Muscle of leg (tissue), 16 donors: ENCODE measurements at places on chromosomes 16 and 17. TPM values are rescaled to one million over a fixed set of nuclear protein-coding genes. Genes with fewer than 3 reads are reported as not detected.

The DECR2 gene
- polyA plus RNA-seq, result 15.1 TPM

DNA sequence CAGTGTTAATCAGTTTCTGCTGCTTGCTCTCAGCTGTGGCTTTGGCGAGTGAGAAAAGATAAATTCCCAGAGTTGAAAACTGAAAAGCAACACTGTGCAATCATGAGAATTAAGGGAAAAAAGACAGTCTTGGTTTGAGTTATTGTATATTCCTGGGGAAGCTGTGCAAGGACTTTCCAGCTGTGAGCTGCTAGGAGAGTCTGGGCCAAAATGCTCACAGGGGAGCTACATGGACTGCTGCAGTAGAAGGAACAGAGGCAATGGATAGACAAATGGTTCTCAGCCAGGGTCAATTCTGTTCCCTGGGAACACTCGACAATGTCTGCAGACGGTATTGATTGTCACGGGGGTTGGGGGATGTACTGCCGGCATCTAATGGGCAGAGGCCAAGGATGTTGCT, 102.0 kb upstream of the ADAMTS18 start:
- peak; percentile 95 for DNase-seq

GRCh38 chr16:21565507-21565860, 33.9 kb upstream of the METTL9 start:
- DNase-seq, result no peak

- no peak for DNase-seq
These were observed 9.3 kb upstream of the MAF start for GRCh38 chr16:79609861-79610260.

- peak; percentile 99 for DNase-seq
These were observed at the start of gene NSMCE1 for GRCh38 chr16:27268376-27269299. TSS of gene NSMCE1 (minus strand) at chr16:27268772. CDS start at chr16:27257570, 11,202 bp downstream.

The GFAP gene
- 1.1 TPM for polyA plus RNA-seq

DNA sequence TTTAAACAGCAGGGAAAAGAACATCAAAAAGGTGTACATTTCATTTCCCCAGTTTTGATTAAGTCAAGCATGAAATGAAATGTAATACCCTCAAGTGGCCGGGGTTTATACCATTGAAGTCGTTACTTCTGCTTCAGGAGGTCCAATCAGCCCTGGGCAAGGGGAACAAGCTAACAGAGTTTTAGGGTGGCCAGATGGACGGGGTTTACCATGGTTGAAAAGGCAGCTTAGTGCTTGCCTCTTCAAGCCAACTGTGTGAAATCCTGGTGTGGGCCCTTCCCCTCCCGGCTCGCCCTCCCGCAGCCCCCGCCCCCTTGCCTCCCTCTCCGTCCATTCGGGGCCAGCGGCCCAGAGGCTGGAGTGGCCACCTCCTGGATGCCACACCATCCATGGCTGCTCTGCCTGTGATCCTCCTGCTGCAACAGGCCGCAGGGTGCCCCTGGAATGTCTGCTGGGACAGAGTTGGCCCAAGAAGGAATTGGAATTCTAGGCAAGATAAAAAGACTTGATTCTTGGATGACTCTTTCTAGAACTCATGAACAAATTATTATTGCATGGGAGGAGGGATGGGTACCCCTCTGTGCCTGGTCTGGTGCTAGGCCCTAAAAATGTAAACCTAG, 296.2 kb upstream of the IRX3 start:
- DNase-seq, result no peak

GRCh38 chr17:82023447-82024241, 539 bp downstream of the LRRC45 start:
- DNase-seq, result peak; percentile 37

- no peak for DNase-seq
These were observed 7.8 kb downstream of the CTF1 start for GRCh38 chr16:30904114-30904780.

DNA sequence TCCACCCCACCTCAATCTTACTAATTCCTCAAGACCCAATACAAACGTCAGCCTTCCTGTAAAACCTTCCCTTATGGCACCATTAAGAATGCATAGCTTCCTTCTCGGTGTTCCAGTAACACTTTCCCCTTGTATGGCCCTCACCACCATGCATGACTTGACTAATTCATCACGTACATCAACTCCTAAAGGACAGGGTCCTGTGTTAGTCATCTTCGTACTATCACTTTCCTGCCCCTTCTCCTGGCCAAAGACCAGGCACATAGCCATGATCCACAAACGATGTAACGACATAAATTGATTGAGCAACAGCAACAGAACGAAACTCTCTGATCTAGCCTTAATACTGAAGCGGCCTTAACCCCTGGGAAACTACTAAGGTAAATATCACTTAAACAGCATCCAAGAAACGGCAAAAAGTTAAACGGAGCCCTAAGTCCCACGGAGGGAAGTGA, 612 bp downstream of the PSMD12 start:
- peak; percentile 51 for DNase-seq

The RARA gene
- polyA plus RNA-seq, result 53.3 TPM

The CSH2 gene
- polyA plus RNA-seq, result 0.69 TPM

DNA sequence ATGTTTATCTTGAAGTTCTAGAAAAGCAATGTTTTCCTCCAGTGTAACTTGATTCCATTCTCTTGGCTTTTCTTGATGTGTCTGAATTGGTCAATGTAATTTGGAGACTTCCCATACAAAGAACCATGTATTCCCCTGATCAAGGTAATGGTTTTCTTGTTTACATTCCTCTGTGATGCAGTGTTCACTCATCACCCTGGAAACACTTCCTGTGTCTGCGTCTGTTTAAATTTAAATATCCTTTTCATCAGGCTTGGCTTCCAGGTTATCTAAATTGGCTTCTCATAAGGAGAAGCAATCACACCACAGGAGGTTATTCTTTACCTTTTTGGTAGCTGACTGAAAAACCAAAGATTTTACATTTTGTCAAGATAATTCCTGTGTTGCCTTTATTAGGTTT, 237.3 kb upstream of the WSCD1 start:
- DNase-seq, result peak; percentile 31

GRCh38 chr17:78323826-78324390, 36.0 kb downstream of the SOCS3 start:
- DNase-seq, result peak; percentile 74

DNA sequence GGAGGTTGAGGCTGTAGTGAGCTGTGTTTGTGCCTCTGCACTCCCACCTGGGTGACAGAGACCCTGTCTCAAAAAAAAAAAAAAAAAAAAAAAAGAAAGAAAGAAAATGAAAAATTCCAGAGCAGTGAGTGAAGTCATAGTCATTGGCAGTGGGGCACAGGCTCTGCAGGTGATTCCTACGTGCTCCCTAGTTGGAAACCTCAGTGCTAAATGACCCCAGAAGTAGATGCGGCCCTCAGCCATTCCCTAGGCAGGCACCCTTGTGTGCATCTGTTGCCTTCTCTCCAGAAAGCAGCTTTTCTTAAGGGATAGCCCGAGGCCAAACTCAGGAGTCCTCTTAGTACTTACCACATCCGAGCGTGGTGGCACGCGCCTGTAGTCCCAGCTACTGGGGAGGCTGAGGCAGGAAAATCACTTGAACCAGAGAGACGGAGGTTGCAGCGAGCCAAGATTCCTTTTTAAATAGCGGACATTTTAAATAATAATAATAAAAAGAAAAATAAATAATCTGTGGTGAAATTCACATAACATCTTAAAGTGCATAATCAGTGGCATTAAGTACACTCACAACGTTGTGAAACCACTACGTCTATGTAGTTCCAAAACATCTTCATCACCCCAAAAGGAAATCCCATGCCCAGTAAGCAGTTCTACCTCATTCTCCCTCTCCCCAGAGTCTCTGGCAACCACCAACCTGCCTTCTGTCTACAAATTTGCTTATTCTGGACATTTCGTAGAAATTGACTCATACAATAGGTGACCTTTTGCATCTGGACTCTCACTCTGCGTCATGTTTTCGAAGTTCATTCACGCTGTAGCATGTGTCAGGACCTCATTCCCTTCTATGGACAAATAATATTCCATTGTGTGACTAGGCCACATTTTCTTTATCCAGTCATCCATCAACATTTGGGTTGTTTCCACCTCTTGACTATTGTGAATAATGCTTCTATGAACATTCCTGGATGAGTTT, 12.5 kb upstream of the SPHK1 start:
- no peak for DNase-seq

- no peak for DNase-seq
These were observed 6.3 kb upstream of the CEP112 start for GRCh38 chr17:66198242-66198641.

DNA sequence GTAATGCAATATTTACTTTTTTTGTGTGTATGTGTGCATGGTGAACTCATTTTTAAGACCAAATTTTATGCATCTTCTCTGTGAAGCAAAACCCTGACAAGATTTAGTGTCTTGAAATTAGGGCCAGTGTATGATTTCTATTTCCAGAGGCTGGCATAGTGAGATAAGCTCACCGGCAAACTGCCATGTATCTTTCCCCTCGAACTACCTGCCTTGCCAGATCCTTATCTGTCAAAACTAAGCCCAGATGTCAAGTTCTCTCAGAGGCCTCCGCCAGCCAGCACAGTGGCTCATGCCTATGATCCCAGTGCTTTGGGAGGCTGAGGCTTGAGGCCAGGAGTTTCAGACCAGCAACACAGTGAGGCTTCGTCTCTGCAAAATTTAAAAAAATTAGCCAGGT, 10.0 kb downstream of the USP32 start:
- DNase-seq, result no peak

The TBC1D3I gene
- 0.53 TPM for polyA plus RNA-seq

The RUNDC3A gene
- polyA plus RNA-seq, result 5.2 TPM

The ZG16 gene
- not detected for polyA plus RNA-seq

The SLC16A5 gene
- 12.4 TPM for polyA plus RNA-seq

GRCh38 chr17:6045621-6046357, 24.4 kb upstream of the WSCD1 start:
- DNase-seq, result no peak

DNA sequence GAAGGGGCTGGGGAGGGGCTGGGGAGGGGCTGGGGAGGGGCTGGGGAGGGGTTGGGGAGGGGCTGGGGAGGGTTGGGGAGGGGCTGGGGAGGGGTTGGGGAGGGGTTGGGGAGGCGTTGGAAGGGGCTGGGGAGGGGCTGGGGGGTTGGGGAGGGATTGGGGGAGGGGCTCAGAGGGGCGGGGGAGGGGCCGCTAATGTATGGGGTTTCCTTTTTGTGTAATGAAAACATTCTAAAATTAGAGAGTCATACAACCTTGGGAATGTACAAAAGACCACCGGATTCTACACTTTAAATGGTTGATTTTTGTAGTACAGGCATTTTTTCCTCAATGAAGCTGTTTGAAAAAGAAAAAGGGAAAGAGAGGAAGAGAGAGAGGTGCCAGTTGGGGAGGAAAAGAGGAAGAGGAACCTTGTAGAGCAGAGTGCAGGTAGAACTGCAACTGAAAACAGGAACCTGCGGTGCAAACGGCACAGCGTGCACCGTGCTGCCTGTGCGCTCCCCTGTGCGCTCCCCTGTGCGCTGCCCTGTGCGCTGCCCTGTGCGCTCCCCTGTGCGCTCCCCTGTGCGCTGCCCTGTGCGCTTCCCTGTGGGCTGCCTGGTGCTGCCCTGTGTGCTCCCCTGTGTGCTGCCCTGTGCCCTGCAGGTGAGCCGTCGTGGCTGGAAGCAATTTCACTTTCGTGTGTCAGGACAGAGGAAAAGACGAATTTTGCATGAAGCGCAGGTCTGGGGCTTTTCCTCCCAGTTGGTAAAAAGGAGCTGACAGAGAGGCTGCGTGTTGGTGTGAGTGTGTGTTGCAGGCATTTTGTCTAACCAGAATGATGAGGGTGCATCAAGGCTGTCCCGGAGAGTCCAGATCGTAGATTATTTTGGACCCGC, 40.8 kb downstream of the METRNL start:
- DNase-seq, result no peak

GRCh38 chr16:49094471-49094870, 187.2 kb downstream of the CBLN1 start:
- DNase-seq, result no peak

The UBALD1 gene
- polyA plus RNA-seq, result 20.7 TPM

GRCh38 chr17:37756051-37756450, 11.2 kb upstream of the HNF1B start:
- no peak for DNase-seq

The PRRT2 gene
- polyA plus RNA-seq, result 14.3 TPM

The KREMEN2 gene
- 11.8 TPM for polyA plus RNA-seq

DNA sequence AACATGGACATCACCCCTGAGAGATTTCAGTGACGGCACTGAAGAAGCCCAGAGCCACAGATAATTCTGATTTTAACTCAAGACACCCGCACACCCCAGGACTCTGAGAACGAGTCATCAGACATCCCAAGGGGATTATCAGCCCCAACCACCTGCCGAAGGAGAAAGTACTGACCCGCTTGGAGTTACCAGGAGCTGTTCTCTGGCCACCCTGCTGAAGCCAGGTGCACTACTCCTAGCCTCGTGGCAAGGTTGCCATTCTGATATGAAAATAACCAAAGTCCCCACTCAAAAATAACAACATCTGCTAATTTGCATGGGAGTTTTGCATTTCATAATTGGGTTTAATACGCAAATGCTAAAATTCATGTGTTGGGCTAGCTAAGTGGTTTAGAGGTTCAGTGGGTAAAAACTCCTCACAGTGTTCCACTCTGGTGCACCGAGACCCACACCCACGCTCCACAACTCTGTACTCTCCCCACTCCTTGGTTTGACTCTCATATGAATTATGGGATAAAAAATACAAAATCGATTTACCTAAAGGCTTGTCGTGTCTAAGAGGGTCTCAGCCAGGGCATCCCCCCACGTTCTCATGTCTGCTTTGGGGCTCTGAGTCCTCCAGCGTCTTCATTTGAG, 143.0 kb upstream of the NOL11 start:
- DNase-seq, result no peak

DNA sequence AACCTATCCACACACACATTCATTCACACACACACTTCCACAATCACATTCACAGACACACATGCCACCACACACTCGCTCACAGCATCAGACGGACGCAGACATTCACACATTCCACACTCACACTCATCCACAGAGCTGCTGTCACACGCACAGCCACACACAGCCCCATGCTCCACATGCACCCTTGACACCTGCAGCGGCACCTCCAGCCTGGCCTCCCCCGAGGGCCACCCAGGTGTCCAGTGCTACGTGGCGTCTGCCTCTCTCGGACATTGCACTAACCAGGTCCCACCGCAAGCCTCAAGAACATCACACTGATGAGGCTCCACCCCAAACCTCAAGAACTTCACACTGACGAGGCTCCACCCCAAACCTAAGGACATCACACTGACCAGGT, 155.2 kb downstream of the RBFOX3 start:
- DNase-seq, result no peak

The ERN2 gene
- 0.07 TPM for polyA plus RNA-seq

The TMEM114 gene
- polyA plus RNA-seq, result not detected

DNA sequence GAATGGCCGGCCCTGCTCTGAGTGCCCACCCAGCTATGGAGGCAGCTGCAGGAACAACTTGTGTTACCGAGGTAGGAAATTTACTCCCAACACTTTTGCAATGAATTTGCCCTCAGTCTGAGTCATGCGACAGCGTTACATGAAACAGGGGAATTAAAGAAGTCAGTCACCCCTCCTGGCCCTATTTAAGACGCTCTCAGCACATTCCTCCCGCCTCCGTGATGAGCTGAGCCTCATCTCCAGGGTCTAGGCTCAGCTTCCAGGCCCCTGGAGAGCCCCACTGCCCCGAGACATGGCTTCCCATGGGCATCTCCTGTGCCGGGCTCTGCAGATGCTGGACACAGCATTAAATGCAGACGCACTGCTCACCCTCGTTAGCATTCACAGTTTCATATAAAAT, 35.0 kb downstream of the CRISPLD2 start:
- no peak for DNase-seq

GRCh38 chr16:52650789-52651188, 103.8 kb upstream of the TOX3 start:
- peak; percentile 44 for DNase-seq

- no peak for DNase-seq
These were observed 69.6 kb downstream of the N4BP1 start for GRCh38 chr16:48540222-48540900.

The DUXB gene
- polyA plus RNA-seq, result not detected

GRCh38 chr16:29699324-29700219, 20.6 kb downstream of the QPRT start:
- DNase-seq, result no peak
